ENCODE measurements at places on chromosomes 7 and 10.

DNA sequence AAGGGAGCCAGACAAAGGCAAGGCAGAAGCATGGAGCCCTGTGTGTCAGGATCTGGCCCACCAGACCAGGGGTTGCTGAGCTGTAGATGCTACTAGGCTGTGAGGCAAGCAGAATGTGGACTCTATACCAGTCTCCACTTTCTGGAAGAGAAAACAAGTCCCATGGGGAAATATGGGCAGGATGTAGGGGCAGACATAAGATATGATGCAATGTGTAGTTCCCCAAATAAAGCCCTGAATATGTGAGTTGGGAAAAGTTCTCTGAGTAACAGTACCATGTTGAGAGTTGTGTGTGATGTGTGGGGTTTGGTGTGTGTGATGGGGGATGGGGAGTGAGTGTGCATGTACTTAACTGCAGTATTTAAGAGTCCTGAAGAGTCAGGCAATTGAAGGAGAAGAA lies 62.3 kb downstream of the NPSR1 start:
- no peak for DNase-seq

DNA sequence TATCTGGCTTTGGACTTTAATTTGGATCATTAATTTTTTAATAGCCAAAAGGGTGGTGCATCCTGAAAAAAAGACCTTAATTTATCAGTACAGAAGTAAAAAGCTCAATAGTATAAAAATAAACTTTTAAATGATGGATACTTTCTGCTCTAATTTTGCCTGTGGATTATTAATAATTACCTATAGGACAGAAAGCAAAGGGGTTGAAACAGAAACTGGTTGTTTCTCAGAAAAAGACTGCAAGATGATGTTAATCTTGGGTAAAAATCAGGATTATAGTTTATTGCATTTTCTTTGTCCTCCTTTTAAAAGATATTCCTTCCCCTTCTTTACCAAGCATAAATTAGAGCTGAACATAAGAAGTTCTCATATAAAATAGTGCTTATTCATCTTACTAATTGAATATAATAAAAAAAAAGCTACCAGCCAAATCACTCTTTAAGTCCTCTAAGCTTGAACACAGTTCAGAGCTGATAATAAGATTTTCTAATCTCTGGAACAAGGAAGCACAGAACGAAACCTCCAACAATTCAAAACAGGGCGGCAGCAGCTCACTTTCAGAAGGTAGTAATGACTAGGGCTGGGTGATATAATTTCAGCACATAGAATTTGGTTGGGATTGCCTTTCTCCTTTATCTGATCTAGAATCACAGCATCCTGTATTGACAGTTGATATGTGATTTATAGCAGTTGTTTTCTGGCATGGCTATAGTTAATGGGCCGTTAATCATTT lies 8.1 kb upstream of the GPR85 start:
- DNase-seq, result no peak

DNA sequence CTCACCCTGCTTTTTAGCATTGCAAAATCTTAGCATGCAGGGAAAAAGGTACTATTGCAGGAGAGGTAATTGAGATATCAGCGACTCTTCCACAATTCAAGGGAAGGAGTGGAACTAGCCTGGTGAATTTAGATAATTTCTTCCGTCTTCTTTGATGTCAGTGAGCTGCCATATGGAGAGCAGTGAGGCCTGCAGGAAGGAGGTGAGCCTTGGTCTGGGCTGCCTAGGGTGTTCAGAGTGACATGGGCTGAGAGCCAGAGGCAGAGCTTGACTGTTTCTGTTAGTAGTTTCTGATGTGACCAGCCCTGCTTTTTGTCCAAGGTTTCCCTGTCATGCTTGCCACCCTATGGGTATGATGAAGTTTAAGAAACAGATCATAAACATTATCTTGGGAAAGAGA lies 28.6 kb downstream of the KAT6B start:
- DNase-seq, result no peak

DNA sequence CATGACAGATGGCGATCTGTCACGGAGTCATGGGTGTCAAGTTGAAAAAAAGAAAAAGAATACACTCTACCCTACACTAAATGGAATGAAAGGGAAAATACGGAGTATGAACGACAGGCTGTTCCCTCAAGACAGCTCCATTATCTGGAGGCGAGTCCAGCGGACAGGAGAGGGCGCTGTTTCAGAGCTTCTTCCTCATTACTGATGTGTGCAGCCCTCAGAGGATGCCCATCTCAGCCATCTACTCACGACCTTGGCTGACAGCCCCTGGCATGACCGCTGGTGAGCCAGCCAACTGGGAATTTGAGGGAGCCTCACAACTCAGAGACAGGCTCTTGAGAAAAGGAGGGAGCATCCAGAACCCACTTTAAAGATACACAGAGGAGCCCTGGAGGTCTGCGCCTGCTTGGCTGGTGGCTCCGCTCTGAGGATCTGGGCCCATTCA lies 49.6 kb upstream of the SMNDC1 start:
- peak; percentile 82 for DNase-seq

GRCh38 chr10:67114945-67115344 lies 189.1 kb downstream of the LRRTM3 start:
- DNase-seq, result no peak
